ENCODE measurements at places on chromosomes 11 and 22.

- DNase-seq: peak; percentile 58
Measured at GRCh38 chr11:120235024-120235628, 4.8 kb upstream of the POU2F3 start.

DNA sequence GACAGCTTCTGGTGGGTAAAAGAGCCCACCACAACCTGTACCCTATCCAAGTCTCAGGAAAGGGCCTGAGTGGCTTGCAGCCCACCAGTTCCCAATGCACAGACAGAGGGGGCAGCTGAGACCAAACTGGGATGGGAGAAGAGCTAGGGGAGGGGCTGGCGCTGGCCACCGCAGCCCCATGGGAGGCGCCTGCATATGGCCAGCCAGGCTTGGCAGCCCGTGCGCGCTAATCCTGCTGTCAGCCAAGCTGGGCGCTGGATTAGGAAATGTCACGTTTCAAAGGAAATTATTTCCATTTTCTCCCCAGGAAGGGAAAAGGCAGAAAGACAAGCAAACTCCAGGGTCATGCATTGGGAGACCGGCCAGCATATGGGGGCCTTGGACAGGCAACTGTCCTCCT lies 236.8 kb downstream of the BUD13 start:
- DNase-seq: no peak

- no peak for DNase-seq
Measured at GRCh38 chr11:14423633-14424032, 64.7 kb upstream of the RRAS2 start.

GRCh38 chr11:34269694-34270245 lies 88.0 kb downstream of the ABTB2 start:
- DNase-seq: no peak

Measured in activated naive CD4-positive, alpha-beta T cell treated with Interleukin-2 at 50 U/mL for 16 hours (primary cell).